ELF-1 (cell line): ENCODE measurements at places on chromosomes 5 and 9.

DNA sequence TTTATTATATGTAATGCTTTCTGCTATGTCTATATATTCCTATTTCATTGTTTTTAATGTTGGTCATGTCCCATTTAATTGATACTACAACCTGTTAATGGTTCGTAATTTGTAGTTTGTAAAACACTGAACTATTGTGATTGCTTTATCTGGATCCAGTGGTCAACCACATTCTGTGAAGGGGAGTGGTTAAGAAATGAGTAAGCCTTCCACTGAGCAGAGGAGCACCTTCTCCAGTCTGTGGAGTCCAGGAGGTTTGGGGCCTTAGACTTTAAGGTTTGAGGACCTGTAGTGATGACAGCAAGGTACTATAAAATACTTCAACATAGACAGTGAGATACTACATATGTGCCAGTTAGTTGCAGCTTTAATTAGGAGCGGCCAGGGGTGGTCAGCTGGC lies 67.7 kb upstream of the RAD23B start:
- no peak for DNase-seq

GRCh38 chr5:116419258-116419657 lies 155.4 kb downstream of the SEMA6A start:
- DNase-seq = no peak

DNA sequence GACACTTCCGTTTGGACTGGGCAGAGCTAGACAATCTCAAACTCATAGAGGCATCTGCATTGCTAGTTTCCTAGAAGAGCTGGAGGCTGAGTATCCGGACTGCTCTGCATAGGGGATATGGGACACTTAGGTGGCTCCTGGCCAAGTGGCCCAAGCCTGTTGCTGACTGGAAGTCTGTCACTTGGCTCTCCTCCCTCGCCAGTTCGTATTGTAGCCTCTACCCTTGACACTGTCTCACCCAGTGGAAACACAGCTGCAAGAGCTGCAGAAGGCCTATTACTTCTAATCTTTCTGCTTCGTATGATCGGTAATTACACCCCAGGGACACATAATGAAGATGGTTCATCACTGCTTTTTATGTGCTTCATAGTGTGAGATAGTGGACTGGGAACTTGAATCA lies 34.7 kb downstream of the ITGA1 start:
- DNase-seq = no peak

GRCh38 chr9:136086951-136087740 lies 7.9 kb downstream of the NACC2 start:
- DNase-seq = no peak

DNA sequence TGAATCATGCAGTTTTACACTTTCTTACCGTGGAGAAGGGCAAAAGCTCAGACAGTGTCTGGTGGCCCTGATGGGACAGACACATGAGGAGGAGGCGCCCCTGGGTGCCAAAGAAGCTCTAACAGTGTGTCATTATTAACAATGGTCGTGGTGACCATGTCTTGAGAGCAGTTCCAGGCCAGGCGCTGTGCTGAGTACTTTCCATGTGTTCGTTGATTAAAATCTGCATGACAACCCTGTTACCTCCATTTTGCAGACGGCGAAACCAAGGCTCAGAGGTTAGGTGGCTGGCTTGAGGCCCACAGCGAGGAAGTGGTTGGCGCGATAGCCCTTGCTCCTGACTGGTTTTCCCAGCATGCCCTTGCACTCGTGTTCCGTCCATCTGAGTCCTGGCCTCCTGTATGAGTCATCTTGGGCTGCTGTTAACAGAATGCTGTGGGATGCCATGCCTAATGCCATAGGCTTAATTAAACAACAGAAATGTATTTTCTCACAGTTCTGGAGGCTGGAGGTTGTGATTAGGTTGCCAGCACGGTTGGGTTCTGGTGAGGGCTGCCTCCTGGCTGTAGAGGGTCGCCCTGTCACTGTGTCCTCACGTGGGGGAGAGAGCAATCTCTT lies 92.0 kb downstream of the AMBP start:
- no peak for DNase-seq

DNA sequence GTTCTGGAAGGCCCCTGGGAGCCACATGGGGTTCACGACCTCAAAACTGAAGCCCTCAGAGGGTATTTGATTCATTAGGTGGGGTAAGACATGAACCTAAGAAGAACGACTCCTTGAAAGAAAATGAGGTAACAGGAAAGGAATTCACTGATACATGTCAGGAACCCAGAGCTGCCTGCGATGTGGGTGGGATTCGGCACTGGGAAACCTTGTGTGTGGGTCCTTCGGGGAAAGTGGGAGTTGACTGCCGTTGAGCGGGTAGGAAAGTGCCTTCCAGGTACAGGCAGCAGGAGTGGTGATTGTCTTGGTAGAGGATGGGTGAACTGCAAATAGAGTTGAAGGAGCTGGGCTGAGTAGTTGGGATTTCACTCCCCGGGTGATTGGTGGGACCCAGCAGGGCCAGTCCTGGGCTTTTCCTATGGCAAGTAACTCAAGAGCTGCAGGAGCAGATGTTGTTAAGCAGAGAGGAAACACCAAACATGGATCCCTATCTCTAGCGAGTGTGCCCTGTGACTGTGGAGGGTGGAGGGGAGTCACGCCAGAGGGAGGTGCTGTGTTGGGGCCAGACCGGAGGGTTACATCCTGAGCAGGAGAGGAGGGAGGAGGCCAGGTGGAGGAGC lies 30.8 kb downstream of the ANKRD33B start:
- peak; percentile 40 for DNase-seq

GRCh38 chr9:27888661-27889295 lies 315.5 kb upstream of the C9orf72 start:
- peak; percentile 72 for DNase-seq

DNA sequence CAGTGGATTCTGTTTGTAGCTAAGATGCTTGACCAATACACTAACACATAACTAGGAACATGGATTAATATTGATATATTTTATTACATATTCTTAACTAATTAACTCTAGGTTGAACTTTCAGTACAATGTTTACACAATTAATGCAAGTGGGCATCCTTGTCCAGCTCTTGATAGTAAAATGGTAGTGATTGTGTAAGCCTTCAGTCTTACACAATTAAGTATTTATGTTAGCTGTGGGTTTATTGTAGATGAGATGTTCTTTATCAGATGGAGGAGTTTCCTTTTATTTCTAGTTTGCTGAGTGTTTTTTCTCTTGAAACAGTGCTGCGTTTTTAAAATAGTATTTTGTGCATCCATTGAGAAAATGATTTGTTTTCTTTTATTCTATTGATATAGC lies 1210.8 kb downstream of the CDH12 start:
- no peak for DNase-seq

GRCh38 chr5:178530526-178530925 lies 59.7 kb downstream of the COL23A1 start:
- DNase-seq = peak; percentile 51

DNA sequence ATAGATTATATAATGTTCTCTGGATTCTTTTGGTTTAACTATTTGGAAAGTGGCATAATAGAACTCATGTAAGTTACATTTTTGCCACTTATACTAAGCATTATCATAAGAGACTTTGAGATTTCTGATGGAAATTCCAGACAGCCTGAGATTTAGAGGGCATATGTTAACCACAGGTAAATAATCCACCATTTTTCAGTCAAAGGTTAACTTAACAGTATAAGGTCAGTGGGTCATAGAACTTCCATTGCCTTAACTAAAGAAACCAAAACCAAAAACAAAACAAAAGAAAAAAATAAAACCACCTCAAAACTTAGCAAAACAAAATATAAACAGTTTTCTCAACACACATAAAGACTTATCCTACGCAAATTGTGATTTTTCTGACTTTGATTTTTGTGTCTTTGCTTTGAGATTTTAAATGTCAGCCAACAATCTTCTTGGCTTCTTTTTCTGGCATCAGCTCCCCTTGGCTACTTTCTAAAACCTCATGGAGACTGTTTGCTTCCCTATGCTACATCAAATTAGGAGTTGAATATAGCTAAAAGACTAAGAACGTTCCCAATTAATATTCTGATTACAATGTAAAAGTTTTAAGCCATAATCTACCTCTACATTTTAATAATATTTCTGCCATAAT lies 430.1 kb upstream of the DAB2 start:
- no peak for DNase-seq

DNA sequence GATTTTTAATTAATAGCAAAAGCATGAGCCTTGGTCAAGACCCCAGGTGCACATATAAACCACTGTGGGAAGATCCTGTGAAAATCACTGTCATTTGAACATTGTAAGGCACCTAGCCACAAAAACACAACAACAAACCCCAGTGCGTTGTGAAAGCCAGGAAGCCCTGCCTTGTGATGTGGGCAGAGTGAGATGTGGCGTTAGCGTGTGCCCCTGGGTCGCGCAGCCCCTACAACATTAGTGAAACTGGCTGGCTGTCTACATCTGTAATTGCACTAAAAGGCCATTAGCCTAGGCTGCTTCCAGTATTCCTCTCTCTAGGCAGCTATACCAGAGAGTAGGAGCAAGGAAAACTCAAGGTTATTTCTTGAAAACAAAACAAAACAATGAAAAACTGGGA lies 21.1 kb upstream of the PDZD2 start:
- no peak for DNase-seq

DNA sequence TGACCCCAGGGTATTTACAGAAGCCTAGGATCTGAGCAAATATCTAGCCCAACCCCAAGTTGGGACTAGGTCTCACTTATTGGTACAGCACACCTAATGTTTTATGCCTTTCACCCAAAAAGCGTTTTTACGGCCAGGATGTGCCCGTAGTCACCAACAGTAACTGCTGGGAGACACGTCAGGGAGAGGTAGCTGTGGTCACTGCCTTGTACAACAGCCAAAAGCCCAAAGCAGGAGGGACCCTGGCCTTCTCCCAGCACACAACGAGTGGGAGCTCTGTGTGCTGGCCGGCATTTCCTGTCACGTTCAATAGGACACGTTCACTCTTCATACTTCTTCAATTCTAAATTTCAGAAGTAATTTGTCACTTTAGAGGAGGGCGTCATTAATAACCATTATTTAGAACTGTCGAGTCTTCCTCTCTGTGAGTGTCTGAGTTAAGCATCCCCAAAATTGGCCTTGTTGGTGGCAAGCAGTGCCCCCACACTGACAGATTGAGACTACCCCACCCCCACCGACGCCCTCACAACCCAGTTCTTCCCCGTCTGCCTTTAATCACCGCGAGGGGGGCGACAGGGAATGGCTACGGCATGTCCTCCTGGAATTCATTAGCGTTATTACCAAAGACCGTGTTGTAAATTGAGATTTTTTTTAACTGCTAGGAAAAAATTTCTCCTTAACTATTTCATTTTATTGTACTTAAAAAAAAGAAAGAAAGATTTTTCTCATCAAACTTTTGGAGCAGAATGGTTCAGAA lies 80.7 kb downstream of the MVB12B start:
- no peak for DNase-seq
